ENCODE measurements at places on chromosomes 4 and X. TPM values are rescaled to one million over a fixed set of nuclear protein-coding genes. Genes with fewer than 3 reads are reported as not detected.

PIN4 gene
- total RNA-seq = 10.4 TPM

DNA sequence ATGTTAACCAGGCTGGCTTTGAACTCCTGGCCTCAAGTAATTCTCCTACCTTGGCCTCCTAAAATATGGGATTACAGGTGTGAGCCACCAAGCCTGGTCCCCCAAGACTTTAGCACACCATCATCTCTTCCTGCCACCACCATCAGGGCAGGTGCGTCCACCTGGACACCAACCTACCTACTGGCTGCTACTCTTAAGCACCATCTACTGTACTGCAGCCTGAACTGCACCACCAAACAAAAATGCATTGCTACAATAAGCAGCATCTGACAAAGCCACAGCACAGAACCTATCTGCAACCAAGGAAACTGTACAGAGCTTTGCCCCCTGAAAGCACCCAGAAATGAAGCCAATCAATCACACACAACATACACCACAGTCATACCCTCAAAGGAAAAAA is 139.7 kb downstream of the EFHC2 start:
- DNase-seq = no peak

MND1 gene
- total RNA-seq = 7.7 TPM

- peak; percentile 45 for DNase-seq
Measured at GRCh38 chr4:8117278-8117682, 41.3 kb downstream of the ABLIM2 start.

FAT4 gene
- total RNA-seq = 33.2 TPM

RXFP1 gene
- total RNA-seq = not detected

DNA sequence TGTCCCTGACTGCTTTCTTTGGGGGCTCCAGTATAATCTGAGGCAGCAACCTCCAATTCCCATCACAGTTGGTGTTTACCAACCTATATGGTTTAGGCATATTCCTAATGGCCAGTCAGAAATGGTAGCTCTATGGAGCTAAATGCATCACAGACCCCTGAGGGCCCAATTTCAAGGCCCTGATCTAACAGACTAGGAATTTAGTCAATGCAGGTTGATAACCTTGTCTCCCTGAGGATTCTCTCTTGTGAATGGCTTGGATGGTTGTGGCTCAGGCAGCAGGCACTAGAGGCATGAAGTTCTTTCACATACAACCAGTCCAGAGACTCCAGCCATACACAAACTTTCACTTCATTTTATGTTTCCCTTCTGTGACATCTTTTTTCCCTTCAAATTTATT is 59.4 kb downstream of the TMPRSS11F start:
- DNase-seq = no peak

PNMA6A gene
- total RNA-seq = 1.8 TPM

DNA sequence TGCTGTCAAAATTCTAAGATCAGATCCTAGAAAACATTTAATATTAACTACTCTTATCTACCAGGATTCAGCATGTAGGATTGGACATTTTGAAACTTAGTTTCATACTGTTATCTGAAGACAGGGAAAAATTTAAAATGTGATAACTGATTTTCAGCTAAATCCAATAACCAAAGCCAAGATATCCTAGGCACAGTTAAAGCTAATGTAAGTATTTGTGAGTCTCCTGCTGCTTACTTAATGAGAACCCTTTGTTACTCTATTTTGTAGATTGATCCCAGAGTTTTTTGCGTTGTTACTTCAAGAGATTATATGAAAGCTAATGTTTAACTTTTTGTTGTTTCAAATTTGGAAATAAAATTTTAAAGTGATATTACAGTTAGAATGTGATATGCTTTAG is 2.0 kb downstream of the CPE start:
- DNase-seq = no peak

DNA sequence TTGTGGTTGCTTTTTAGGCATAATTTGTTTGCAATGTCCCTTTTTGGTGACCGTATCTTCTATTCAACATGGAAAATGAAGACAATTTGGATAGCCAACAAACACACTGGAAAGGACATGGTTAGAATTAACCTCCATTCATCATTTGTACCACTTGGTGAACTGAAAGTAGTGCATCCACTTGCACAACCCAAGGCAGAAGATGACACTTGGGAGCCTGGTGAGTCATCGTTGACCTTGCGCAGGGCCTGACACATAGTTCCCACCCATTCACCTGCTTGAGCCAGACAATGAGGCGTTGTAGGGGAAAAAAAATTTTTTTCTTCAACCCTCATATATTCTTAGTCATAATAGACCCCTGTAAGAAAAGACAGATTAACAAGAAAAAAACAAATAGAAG is 32.4 kb downstream of the EGF start:
- DNase-seq = no peak

GRCh38 chr4:123421937-123422781 is 25.6 kb downstream of the SPRY1 start:
- DNase-seq = no peak

DNA sequence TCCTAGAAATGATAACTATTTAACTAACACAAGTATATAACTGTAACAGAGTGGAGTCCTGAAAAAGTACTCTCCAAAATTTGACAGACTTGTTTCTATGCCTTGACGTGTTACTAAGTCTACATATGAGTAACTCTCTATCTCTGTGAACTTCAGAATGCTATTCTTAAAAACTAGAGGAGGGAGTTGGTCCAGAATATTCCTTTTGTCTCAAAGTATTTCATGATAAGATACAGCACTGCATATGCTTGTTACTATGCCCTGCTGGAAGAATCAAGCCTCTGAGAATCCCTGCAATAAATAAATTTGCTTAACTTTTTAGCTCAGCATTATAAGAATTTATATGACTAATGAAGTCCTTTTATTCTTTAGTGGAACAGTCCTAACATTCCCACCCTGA is 50.9 kb upstream of the ATXN3L start:
- no peak for DNase-seq

DNA sequence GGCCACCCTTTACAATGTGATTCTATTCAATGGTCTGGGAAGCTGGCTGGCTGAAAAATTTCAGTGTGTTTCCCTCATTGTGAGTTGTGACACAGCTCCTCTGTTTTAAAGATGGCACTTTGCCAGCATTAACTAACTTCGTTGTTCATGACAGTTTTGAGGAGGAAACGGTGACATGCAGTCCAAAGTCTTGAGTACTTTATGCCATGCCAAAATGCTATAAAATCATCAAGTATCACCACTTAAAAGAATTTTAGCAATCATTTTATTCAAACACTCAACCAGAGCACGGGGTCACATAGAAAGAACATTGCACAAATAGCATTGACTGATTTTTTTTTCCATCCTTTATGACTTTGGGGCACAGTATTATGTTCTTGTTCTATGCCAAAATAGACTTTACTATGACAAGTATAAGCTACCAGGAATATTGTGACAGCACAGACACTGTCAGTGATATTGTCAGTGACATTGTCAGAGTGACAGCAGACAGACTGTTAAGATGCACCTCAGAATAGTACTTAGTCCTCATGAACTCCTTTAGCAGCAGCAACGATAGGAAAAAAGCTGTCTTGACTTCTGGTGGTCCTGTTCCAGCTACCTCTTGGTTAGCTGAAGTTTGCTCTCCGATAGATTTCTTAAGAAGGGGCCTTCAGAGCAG is 46.7 kb downstream of the CXCL13 start:
- DNase-seq = peak; percentile 7

- peak; percentile 5 for DNase-seq
Measured at GRCh38 chr4:28369499-28369898, 1508.9 kb downstream of the STIM2 start.

- no peak for DNase-seq
Measured at GRCh38 chr4:54556587-54556986, 101.2 kb upstream of the KIT start.

DNA sequence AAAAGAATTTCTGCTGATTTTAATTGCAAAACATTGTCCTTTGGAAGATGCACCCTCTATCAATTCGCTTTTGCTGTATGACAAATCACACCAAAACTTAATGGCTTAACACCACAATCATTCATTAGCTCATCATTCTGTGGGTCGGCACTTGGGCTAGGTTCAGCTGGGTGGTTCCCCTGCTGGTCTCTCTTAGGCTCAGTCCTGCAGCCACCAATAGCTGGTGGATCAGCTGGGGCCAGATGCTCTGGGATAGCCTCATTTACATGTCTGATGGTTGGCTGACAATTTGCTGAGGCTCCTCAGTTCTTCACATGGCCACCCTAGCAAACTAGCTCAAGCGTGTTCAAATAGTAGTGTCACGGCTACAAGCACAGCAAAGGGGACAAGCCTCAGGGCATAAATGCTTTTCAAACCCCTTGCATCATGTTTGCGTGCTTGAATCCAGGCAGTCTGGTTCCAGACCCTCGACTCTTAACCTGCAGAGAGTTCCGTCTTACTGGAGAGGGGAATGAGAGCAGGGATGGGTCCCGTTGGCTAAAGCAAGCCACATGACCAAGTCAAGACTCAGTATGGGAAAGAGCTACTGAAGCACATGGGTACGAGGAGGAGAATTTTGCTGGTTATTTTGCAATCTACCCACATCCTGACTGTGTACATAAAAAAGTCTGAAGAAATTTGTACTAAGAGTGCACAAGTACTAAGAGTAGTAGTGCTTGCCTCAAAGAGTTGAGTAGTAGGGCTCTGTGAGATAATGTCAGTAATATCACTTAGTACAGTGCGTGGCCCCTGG is 7.5 kb upstream of the ACSL1 start:
- no peak for DNase-seq

DNA sequence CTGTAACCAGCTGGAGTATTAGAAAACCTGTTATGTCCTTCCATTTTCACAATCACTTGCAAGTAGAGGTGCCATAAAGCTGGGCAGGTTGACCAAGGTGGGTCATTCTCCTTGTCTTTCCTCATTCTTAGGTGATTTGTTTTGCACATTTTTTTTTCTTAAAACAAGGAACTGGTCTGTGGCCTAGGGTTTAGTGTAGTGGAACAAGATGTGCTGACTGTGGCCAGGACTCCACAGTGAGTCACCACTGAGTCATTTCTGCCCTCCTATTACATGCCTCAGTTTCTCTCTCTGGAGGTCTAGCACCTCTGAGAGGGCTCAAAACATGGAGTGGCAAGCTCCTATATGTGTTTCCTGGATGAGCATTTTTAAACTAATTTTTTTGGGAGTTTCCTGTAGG is 355.9 kb downstream of the GPM6A start:
- DNase-seq = no peak

DNA sequence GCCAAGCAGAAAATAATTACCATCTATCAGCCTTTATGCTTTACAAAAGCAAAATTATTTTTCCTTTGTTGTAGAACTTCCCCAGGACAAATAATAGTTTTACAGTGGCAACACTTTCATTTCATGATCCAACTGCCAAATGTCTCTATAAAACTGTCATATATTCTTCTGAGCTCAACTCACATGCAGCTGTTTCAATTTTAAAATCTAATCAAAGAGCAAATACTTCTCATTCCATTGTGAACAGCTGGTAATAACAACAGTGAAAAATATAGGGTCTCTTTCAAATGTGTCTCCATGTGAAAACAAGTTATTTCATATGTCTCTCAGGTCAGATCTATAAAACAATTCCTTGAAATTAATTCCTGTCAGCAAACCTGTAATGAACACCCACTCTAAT is 270.6 kb upstream of the SLC7A11 start:
- DNase-seq = no peak

RGN gene
- total RNA-seq = 1.4 TPM

- no peak for DNase-seq
Measured at GRCh38 chrX:56576721-56577120, 13.3 kb downstream of the UBQLN2 start.

GRCh38 chr4:98232202-98232601 is 29.0 kb upstream of the RAP1GDS1 start:
- peak; percentile 4 for DNase-seq

GRCh38 chrX:55142206-55142918 is 53.5 kb downstream of the PAGE2 start:
- DNase-seq = no peak

EMD gene
- 71.5 TPM for total RNA-seq

DNA sequence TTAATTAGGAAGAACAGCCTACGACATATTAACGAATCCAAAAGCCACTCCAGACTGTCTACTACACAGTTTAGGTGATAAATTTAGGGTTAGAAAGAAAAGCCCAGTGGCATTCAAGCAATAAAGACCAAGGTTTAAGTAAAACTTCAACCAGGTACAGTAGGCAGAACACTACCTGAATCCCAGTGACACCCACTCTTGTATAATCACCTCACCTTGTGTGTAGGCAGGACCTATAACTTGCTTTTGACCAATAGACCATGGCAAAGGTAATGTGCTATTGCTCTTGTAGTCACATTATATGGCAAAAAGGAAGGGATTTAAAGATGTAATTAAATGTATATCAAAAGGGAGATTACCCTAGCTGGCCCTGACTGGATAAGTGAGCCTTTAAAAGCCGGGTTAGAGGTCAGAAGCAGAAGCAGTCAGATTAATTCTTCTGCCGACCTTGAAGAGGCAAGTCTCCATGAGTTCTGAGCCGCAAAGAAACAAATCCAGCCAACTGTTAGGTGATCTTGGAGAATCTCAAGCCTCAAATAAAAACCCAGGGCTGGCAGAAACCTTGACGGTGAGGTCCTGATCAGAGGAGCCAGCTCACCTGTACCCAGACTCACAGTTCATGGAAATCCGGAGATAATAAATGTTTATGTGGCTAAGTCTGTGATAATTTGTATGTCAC is 8.8 kb downstream of the FSTL5 start:
- DNase-seq = no peak

All from endothelial cell of umbilical vein (primary cell).